ENCODE measurements at places on chromosomes 5 and 9. TPM values are rescaled to one million over a fixed set of nuclear protein-coding genes. Genes with fewer than 3 reads are reported as not detected.

The PROP1 gene
- not detected for total RNA-seq

The GARIN3 gene
- not detected for total RNA-seq

The SPATA31A3 gene
- not detected for total RNA-seq

The RLN2 gene
- total RNA-seq = not detected

The GPRIN1 gene
- total RNA-seq = 3.2 TPM

The KIF27 gene
- 2.7 TPM for total RNA-seq

The DNAH5 gene
- 0.47 TPM for total RNA-seq

The TAF11L11 gene
- not detected for total RNA-seq

The CTNND2 gene
- not detected for total RNA-seq

The PPP6C gene
- total RNA-seq = 7.3 TPM

The ARL10 gene
- total RNA-seq = 11.3 TPM

The STPG3 gene
- not detected for total RNA-seq

The ZNF883 gene
- total RNA-seq = 2.4 TPM

The TMEM232 gene
- total RNA-seq = 6.3 TPM

The ANKRD20A1 gene
- total RNA-seq = 0.16 TPM

The PCDHGB2 gene
- 4.1 TPM for total RNA-seq

The BHMT2 gene
- total RNA-seq = 4.6 TPM

The PRR16 gene
- 1.6 TPM for total RNA-seq

The LOX gene
- total RNA-seq = 20.0 TPM

The GABRA1 gene
- total RNA-seq = not detected

The TEK gene
- total RNA-seq = 15.6 TPM

The SLCO6A1 gene
- not detected for total RNA-seq

The CDX1 gene
- total RNA-seq = not detected

The TLE1 gene
- total RNA-seq = 32.0 TPM

The RAB3C gene
- not detected for total RNA-seq

The ANGPTL2 gene
- 55.8 TPM for total RNA-seq

The OR4F3 gene
- not detected for total RNA-seq

The FCN2 gene
- not detected for total RNA-seq

The ORM2 gene
- not detected for total RNA-seq

The KIF12 gene
- not detected for total RNA-seq

The EPB41L4B gene
- 0.26 TPM for total RNA-seq

The SLC34A1 gene
- total RNA-seq = not detected

The BASP1 gene
- 34.2 TPM for total RNA-seq

The KIF4B gene
- 0.09 TPM for total RNA-seq

The KLHL9 gene
- total RNA-seq = 28.8 TPM

The C9orf153 gene
- 0.32 TPM for total RNA-seq

The GHR gene
- 3.5 TPM for total RNA-seq

The SLC25A25 gene
- 20.0 TPM for total RNA-seq

The GNG10 gene
- 20.3 TPM for total RNA-seq

The GRXCR2 gene
- not detected for total RNA-seq

The ZNF354C gene
- 7.1 TPM for total RNA-seq

The CENPH gene
- 2.1 TPM for total RNA-seq

The MOB3B gene
- 0.16 TPM for total RNA-seq

The NR4A3 gene
- total RNA-seq = 0.32 TPM

The SPATA31E1 gene
- not detected for total RNA-seq

The LRRTM2 gene
- 3.5 TPM for total RNA-seq

The CRAT gene
- total RNA-seq = 46.4 TPM

The QRFP gene
- not detected for total RNA-seq

The PDE6A gene
- total RNA-seq = not detected

The LAMC3 gene
- total RNA-seq = 0.09 TPM

The OR13C4 gene
- not detected for total RNA-seq

The FAM221B gene
- total RNA-seq = not detected
